ENCODE measurements at places on chromosomes 16 and 17.
A peak's percentile ranks its signal among the peaks of the same experiment; 100 is the strongest.

- no peak for DNase-seq
These were observed 14.8 kb downstream of the RAI1 start for GRCh38 chr17:17696085-17696484.

DNA sequence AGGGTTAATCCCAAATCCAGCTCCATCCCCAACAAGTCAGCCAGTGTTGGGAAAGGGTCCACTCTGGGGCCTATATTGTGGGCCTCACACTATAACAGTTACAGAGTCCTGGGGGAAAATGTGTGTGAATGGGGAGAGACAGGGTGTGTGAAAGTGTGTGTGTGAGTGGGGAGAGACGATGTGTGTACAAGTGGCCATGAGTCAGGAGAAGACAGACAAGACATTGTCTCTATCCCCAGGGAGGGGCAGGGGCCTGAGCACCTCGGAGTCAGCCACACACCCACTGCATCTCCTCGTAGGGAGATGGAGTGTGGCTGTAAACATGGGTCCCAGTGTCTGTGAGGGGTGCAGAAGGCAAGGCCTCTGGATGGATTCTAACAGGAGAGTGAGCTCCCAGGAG is 2.9 kb downstream of the CRHR1 start:
- DNase-seq: no peak

DNA sequence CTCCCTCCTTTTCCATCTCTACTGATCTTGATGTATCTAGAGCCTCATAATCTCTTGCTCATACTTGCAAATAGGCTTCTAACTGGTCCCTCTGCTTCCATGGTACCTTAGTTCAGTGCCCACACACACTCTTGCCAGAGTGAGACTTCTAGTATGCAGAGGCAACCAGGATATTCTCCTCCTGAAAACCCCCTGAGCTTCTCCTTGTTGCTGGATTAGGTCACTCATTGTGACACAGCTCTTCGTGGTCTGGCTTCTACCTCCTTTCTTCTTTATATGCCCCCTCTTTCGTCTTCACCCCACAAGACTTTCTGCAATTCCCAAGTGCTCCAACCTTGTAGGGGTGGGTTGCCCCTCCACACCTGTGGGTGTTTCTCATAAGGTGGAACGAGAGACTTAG is 2.5 kb upstream of the FAM20A start:
- no peak for DNase-seq

- DNase-seq: peak; percentile 95
These were observed 3.6 kb downstream of the CORO1A start for GRCh38 chr16:30186782-30187555.

DNA sequence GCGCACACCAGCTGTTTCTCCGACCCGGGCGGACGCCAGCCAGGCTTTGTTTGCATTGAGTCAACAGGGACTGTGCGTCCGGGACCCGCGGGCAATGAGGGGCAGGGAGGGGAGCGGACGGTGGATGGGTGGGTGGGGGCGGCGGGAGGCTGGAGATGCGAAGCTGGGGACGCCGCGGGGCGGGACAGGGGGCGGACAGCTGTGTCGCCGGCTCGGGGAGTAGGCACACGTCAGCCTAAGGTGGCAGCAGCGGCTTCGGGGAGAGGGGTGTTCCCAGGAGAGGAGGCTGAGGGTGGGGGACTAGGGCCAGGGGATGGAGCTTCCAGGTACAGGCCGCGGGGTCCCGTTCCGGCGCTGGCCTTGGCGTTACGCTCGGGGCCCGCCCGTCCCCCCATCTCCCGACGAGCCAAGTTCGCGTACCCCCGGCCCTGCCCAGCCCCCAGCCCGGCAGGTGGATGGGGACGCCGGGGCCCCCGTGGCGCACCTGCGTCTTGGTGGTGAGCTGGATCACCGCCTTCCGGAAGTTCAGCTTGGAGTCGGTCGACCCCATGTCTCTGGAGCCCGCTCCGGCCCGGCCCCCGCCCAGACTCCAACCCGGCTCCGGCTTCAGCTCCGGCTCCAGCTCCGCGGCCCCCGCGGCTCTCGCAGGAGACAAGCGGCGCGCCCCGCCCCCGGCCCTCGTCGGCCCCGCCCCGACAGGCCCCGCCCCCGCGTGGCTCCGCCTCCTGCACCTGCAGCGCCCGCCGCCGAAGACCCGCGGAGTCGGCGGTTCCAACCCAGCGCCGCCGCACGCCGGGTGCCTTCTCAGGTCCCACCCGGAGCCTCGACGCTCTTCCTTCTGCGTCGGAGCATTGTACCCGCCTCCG is at the start of gene HID1:
HID1 (minus strand) TSS at position 653 of the 866 bp plus-strand sequence; CDS start at position 550, 103 bp downstream.
- peak; percentile 82 for DNase-seq

DNA sequence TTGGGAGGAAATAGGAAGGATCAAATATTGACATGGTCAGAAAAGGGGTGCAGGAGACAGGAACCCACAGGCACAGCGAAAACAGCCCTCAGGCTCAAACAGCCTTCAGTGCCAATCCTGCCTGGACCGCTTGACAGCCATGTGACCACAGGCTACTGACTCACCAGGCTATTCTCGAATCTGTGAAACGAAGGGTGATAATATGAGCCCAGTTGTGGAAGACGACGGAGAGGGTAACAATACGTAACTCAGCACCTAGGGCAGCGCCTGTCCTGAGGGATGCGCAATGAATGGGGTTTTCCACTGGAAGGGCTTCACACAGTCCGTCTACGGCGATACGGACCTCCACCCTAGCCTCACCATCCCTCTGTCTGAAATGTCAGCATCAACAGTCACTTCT is 117.3 kb upstream of the RCVRN start:
- no peak for DNase-seq

DNA sequence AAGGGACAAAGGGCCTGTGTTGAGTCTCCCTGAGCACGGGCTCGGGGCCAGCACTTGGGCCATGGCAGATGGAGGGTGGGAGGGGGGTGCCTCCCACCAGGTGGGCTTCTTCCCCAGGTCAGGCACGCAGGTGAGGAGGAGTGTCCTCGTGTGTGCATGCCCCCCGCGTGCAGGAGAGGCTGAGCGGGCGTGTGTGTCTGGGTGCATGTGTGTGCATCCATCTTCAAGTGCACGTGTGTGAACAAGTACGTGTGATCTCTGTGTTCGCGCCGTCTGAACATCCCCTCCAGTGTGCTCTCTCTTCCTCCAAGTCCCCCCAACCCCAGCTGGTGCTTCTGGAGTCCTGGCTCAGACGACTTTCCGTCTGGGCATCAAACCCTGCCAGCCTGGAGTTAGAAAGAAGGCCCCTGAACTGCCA is 2.7 kb upstream of the ZG16B start:
- DNase-seq: no peak

- DNase-seq: no peak
These were observed 37.1 kb downstream of the TRIM25 start for GRCh38 chr17:56876766-56877179.

DNA sequence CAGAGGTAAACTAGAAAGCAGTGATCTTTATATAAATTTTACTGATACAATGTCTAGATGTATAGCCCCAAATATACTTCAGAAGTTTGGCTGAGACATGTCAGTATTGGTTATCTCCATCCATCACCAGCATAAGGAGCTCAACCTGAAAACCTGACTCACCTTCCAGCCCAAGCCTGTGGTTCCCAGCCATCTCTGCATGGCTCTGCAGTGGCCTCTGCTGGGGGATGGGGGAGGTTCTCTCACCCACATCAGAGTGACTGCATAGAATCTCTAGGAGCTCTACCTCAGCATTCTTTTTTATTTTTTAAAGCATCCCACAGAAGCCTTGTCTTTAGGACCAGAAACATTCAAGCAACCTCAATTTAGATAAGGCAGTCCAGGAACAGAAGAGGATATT is 27.3 kb downstream of the USP7 start:
- peak; percentile 82 for DNase-seq

DNA sequence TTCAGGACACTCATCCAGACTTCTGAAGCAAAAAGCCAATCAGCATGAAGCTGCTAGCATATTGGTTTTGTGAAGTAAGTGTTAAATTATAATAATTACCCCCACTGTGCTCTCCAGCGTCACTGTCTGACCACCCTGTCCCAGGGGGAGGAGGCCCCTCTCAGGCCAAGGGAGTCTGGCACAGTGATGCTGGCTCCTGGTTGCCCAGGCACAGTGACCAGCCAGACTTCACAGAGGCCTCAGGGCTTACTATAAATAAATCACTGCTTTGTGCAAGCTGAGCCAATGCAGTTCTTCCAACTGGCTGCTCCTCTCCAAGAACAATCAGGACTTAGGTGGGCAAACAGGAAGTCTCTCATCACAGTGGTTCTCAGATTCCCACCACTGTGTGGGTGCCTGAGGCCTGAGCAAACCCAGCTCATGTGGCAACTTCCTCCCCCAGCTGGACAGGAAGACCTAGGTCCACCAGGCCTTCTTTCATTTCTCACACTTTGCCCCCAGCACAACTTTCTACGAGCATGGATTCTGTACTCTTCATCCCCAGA is 1.7 kb upstream of the DBNDD1 start:
- DNase-seq: no peak

DNA sequence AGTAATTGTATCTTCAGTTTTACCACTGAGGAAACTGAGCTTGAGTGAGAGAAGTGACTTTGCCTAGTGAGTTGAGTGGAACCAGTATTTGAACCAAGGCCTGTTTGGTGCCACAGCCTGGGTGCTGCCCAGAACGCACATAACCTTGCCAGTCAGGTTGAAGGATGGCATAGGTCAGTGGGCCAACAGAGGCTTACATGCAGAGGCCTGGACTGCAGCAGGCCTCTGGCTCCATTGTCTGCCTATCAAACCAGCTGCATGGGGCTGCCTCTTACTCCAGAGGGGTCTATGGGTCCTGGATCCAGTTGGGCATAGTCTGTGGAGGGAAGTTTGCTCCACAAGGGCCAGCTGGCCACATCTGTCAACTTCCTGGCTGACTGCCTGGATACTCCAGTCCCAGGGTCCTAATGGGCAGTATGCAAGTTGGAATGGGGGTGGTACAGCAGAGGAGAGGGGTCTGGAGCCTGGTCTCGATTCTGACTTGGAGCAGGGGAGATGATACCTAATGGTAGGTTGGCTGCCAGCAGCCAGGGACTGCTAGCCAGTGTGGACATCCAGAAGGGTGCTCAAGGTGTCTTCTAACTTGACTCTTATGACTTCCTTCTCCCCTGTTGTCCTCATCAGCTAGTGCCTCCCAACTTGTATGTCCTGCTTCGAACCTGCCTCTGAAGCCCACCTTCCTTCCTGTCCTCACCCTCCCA is 11.1 kb upstream of the RNF112 start:
- no peak for DNase-seq

DNA sequence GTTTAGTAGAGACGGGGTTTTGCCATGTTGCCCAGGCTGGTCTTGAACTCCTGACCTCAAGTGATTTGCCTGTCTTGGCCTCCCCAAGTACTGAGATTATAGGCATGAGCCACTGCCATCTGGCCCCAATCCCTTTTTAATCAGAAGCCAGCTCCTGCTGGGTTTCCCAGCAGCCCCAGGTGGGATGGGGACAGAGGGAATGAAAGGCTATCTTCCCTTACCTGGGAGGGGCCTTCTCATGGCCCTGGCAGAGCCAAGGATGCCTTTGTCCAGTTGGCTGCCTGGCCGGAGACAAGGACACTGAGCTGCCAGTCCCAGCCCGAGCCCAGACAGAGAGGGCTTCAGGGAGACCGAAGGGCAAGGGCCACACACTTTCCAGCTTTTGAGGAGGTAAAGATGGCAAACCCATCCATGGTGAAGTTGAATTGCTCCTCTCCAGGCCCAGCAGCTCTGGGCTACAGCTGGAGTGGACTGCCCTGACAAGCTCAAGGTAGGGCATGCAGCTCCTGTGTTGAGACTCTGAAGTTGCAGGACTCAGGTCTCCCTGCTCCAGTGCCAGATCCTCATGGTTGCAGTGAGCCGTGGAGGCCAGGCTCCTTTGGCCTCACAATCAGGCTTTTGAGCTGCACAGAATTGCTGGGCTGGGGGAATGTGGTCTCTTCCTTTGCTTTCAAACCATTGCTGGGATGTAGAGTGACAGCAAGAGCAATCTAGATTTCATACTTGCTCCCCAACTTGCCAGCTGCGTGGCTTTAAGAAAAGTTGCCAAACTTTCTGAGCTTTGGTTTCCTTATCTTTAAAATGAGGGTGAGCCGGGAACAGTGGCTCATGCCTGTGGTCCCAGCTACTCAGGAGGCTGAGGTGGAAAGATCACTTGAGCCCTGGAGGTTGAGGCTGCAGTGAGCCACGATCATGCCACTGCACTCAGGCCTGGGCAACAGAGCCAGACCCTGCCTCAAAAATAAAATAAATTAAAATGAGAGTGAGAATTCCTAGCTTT is 44.5 kb upstream of the IL34 start:
- DNase-seq: no peak

GRCh38 chr16:76940251-76940650 is 250.7 kb upstream of the MON1B start:
- DNase-seq: no peak

DNA sequence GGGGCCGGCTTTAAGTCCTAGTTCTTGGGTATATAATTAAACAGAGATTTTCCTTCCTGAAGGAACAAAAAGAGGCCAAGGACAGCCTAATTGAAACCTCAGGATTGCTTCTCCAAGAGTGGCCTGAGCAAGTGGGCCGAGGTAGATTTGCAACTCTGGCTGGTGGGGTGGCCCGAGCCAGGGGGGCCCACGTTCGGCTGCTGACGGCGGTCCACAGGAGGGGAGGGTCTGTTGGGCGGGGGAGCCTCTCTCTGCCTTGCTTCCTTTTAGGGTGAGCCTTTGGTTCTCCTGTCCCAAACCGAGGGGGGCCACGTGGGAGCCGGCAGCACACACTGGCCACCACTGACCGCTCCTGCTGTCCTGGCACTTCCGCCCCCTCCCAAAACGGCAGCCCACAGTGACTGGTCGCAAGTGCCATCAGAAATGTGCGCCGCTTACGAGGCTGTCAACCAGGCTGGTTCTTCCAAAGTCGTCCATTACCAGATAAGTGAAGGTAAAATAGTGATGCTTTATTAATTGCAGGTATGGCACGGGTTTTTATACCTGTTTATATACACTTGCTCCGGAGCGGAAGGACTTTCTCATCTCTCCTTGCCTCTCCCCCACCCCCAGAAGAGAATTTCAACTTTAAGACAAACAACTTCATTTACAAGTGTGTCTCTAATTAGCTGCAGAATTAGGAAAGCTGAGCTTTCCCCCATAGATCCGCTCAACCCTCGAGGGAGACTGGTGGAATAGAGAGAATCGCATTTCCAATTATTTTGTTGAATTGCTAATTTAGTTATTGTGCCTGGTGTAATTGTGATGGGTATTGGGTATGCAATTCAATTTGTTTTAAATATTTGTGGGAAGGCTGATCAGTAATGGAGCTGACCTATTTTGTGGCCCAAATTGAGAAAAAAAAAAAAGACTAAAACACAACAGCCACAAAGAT is 117.8 kb downstream of the AATF start:
- no peak for DNase-seq

- no peak for DNase-seq
These were observed 2.9 kb upstream of the THRA start for GRCh38 chr17:40059729-40060475.
